ENCODE measurements at places on chromosomes 1 and 21. TPM values are rescaled to one million over a fixed set of nuclear protein-coding genes. Genes with fewer than 3 reads are reported as not detected.

Gene GADD45A
- 20.7 TPM for total RNA-seq

Gene TDRD5
- total RNA-seq = not detected

Gene UBE2U
- not detected for total RNA-seq

Gene FNDC5
- not detected for total RNA-seq

Gene PDXK
- 92.4 TPM for total RNA-seq

Gene SPRR5
- total RNA-seq = not detected

Gene TAL1
- total RNA-seq = not detected

Gene ATP1A2
- total RNA-seq = not detected

Gene CYP4Z1
- not detected for total RNA-seq

Gene NUAK2
- 3.5 TPM for total RNA-seq
